Pulmonary artery endothelial cell (primary cell): ENCODE measurements at places on chromosomes 1 and 21.

- DNase-seq = no peak
Measured at GRCh38 chr1:64378826-64379225, 91.1 kb upstream of the CACHD1 start.

- DNase-seq = no peak
Measured at GRCh38 chr1:160247053-160247452, 15.3 kb downstream of the DCAF8 start.

- DNase-seq = no peak
Measured at GRCh38 chr1:13996334-13996733, 296.3 kb downstream of the PRDM2 start.

DNA sequence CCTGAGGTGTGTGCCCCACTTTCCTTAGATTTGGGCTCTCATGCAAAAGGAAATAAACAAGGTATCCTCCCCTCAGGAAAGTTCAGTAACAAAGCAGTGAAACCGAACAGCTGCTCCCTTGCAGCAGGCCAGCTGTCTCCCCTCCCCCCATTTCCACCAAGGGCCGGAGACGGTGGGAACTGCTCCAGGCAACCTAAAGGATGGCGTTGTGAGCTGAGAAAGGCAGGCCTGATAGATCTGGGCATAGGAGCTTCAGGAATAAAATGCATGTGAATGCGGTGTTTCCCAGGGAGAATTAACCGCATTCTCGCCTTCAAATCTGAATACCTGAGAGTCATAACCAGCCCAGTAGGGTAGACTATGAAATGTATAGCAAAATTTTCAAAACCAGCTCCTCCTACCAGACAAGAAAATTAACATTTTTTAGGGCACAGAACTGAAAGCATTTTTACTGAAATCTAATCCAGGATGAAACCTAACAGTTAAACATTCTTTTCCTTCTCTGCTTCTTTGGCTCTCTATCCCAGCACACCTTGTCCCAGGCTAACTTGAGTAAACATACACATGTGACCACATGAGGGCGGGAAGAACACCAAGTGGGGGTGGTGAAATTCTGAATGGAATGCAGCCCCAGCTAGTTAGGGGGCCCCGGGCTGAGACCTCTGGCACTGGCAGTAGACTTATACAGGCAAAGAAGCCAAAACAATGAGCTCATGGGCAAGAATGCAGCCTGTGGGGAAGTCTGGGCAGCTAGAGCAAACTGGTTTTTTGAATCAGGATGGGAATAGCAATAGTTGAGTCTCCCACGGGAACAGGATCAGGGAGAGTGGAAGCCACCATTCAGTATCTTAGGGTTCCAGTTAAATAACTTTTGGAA, 11.5 kb downstream of the MCL1 start:
- peak; percentile 92 for DNase-seq
